ENCODE measurements at places on chromosomes 16 and 17.

DNA sequence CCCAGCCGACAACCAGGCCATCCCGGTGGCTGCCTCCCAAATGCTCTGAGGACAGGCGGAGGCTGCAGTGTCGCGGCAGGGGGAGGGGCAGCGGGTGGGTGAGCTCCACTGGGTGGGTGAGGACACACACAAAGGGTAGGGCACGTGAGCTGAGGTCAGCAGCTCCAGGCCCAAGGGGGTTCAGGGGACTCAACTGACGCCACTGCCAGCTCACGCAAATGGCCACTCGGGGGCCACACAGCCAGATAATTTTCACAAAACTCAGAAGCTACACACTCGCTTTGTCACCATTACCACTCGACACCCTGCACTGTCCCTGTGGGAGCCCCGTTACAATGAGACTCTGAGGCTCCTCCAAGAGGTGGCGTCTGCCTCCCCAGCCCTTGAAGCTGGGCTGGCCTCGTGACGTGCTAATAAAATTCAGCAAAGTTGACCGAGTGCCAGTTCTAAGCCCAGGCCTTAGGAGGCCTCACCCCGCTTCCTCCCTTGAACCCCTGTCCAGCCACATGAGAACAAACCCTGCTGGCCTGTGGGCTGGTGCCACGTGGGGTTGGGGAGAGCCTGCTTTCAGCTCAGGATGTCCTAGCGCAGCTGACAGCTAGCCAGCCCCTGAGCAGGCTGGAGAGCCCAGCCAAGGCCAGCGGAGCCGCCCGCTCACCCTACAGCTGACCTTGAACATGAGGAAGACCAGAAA, 56.9 kb downstream of the RMI2 start:
- no peak for DNase-seq

DNA sequence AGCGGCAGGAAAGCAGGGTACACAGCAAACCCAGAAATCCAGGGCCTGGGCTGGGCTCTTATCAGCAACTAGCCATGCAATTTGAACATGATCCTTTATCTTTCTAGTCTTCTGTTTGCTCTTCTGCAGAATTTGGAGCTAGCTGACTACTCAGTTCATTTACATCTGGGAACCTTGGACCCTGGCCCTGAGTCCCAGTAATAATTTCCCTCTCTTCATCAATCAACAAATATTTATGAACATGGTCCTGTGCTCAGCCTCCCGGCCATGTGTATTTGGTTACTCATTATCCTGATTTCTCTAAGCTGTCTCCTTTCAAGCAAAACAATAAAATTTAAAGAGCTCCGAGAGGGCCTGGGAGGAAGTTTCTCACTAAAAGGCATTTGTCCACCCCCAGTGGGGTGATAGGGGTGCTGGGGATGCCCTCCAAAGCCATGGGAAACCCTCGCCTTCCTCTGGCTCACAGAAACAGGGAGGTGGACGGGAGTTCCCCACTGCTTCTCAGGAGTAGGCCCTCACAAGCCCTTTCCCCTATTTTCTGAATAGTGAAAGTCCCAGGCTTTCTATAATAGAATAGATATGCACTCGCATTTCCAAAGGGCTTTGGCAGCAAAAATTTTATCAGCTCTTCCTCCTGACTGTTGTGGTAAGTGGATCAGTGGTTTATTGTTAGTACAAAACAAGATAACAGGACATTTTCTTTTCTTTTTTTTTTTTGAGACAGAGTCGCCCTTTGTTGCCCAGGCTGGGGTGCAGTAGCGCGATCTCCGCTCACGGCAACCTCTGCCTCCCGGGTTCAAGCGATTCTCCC, 6.9 kb upstream of the WDR59 start:
- DNase-seq, result no peak

GRCh38 chr17:77811521-77811920, 147.0 kb upstream of the TNRC6C start:
- no peak for DNase-seq

- DNase-seq, result no peak
Observed at GRCh38 chr16:69141014-69141413, 8.6 kb downstream of the UTP4 start.

- no peak for DNase-seq
Observed at GRCh38 chr17:74119049-74119580, 84.4 kb upstream of the RPL38 start.

- DNase-seq, result no peak
Observed at GRCh38 chr16:555528-556473, 4.4 kb upstream of the PRR35 start.

Measured in HCEC 1CT (cell line).